ENCODE measurements at places on chromosomes 16 and 17.

GRCh38 chr16:84193480-84193879, 2.5 kb downstream of the ADAD2 start:
- peak; percentile 45 for DNase-seq

DNA sequence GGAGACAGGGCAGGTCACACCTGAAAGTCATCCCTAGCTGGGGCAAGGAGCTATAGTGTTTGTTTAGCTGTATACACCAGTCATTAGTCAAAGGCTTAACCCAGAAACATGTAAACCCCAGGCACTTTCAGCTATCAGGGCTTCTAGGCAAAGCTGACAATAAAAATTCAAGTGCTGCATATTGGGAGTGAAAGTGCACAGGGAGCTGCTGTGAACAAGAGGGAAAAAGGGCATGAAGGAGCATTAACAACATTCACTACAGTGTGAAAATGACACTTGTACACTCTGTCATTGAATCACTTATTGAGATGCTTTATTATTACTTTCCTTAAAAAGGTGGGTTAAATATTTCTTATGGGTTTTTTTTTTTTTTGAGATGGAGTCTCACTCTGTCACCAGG, 92.8 kb downstream of the HS3ST3B1 start:
- DNase-seq = no peak

DNA sequence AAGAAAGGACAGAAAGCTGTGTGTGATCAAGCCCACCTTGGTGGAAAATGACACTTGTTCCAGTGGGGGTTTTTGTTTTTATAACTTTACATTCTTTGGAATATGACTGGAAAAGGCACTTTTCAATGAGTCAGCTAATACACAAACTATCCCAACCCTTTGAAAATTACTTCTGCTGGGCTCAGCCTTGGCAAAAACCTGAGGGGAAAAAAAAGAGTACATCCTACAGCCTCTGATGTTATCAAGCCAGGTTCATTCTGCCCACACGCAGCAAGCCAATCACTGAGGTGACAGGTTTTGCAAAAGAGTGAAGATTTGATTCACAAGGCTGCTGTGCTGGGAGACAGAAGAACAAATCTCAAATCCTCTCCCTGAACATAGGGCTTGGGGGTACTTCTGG, 484.5 kb upstream of the ERCC4 start:
- DNase-seq = peak; percentile 9

GRCh38 chr17:63918305-63918704, 334 bp downstream of the GH1 start:
- no peak for DNase-seq

DNA sequence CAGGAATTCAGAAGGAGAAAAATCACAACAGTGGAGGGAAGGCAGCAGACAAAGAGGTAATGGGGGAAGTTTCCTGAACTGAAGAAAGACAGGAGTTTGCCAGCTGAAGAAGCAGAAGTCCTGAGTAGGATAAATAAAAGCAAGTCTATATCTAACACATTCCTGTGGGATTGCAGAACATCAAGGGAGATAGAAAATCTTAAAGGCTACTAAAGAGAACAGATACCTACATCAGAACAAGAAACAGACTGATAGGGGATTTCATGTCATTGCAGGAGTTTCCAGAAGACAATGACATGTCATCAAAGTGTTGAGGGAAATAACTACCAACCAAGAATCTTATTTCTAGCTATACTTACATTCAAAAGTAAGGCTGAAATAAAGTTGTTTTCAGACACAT, 21.3 kb upstream of the CRYBA1 start:
- DNase-seq = no peak

DNA sequence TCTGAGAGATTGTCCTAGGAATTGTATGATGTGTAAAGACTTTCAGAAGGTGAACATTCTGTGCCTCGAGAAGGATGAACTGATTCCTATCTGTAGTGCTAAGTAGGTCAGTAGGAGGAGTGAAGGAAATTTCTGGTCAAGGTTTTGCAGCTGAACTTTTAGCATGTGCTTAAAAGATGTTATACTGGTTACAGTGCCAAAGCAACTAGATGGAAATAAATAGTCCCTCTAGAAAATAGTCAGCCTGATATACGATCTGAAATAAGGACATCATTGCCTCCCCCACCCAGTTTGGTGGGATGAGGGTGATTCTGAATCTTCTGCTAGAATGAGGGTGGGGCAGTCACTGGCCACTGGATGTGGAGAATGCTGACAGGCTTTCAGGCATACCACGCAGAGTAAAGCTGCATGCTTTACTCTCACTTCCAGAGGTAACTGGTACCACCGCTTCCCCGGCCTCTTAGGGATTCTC, 57.2 kb upstream of the VPS4A start:
- no peak for DNase-seq

GRCh38 chr16:85422632-85423550, 190.2 kb upstream of the GSE1 start:
- peak; percentile 2 for DNase-seq

DNA sequence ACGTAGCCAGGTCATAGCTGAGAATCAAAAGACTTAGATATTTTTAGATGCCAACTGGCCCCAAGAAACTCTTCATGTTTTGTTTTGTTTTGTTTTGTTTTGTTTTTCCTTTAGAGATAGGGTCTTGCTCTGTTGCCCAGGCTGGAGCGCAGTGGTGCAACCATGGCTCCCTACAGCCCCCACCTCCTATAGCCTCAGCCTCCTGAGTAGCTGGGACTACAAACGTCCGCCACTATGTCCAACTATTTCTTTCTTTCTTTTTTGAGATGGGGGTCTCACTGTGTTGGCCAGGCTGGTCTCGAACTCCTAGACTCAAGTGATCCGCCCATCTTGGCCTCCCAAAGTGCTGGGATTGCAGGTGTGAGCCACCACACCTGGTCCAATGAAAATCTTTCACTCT, 107.1 kb downstream of the ADCY9 start:
- no peak for DNase-seq

GRCh38 chr16:66677836-66678235, 18.7 kb downstream of the CMTM4 start:
- DNase-seq = no peak

- DNase-seq = no peak
These were observed 2.5 kb downstream of the UBE2I start for GRCh38 chr16:1311738-1312466.

Measured in activated CD4-positive, alpha-beta T cell treated with anti-CD3 and anti-CD28 coated beads for 36 hours (primary cell).